ENCODE measurements at places on chromosomes 7 and 10. TPM values are rescaled to one million over a fixed set of nuclear protein-coding genes. Genes with fewer than 3 reads are reported as not detected.

RHOBTB1 gene
- polyA plus RNA-seq: 55.9 TPM

LIPK gene
- polyA plus RNA-seq: not detected

SLC29A4 gene
- 27.0 TPM for polyA plus RNA-seq

DNAJC30 gene
- 7.9 TPM for polyA plus RNA-seq

MPLKIP gene
- 38.8 TPM for polyA plus RNA-seq

NRP1 gene
- 179 TPM for polyA plus RNA-seq

NEUROD6 gene
- polyA plus RNA-seq: 0.17 TPM

TIMM23B gene
- polyA plus RNA-seq: 20.5 TPM

IKZF1 gene
- 2.3 TPM for polyA plus RNA-seq

NKX6-2 gene
- polyA plus RNA-seq: 6.2 TPM

OR2A7 gene
- 17.5 TPM for polyA plus RNA-seq

CEP55 gene
- 11.1 TPM for polyA plus RNA-seq

DGKI gene
- polyA plus RNA-seq: 0.34 TPM

NFE2L3 gene
- 20.6 TPM for polyA plus RNA-seq

TBC1D12 gene
- 17.7 TPM for polyA plus RNA-seq

AGBL3 gene
- 13.0 TPM for polyA plus RNA-seq

EPHA1 gene
- polyA plus RNA-seq: 14.7 TPM

All from left lung (tissue), 14 donors.